Ovary (tissue), 10 donors: ENCODE measurements at places on chromosomes 7 and 10. TPM values are rescaled to one million over a fixed set of nuclear protein-coding genes. Genes with fewer than 3 reads are reported as not detected.

Gene SYT15
- 3.8 TPM for total RNA-seq

Gene PIK3CG
- 2.2 TPM for total RNA-seq

GRCh38 chr10:34172936-34173533 lies 642.1 kb downstream of the PARD3 start:
- no peak for DNase-seq

DNA sequence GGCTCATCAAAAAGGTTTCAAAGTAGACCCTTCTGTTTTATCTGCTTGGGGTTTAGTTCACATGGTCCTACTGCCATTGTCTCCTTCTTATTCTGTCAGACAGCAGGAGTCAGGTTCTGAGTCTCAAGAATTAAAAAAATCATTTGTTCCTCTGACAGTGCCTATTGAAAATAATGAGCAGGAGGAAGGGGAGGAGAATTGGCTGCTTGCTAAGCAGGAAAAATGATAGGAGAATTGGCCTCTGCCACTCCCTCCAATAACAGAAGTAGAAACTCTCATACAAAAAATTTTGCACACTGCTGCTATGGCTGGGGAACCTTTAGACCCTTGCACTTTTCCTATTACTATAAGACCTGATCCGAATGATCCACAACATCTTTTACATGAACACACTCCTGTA lies 35.7 kb downstream of the OR13A1 start:
- no peak for DNase-seq

- no peak for DNase-seq
These were observed 1101.7 kb upstream of the GHITM start for GRCh38 chr10:83037653-83038052.

DNA sequence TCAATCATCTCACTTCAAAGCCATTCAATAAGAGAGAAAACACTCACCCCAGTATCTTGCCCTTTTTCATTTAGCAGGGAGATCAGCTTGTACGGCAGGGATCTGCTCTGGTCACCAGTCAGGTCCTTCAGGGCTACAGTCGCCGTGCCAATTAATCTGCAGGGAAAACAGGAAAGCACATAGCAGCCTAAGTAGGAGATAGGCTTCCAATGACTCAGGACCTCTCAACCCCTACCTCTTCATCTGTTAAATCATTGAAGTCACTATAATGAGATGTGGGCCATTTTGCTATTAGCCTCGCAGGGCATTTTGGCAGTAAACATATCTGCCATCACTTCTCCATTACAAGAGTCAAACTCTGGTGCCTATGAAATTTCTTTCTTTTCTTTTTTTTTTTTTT lies 50.8 kb downstream of the MYOF start:
- no peak for DNase-seq

GRCh38 chr10:7345717-7346116 lies 65.1 kb downstream of the SFMBT2 start:
- no peak for DNase-seq

Gene HACD1
- total RNA-seq = 6.7 TPM

GRCh38 chr7:6232116-6232515 lies 40.3 kb downstream of the CYTH3 start:
- no peak for DNase-seq

DNA sequence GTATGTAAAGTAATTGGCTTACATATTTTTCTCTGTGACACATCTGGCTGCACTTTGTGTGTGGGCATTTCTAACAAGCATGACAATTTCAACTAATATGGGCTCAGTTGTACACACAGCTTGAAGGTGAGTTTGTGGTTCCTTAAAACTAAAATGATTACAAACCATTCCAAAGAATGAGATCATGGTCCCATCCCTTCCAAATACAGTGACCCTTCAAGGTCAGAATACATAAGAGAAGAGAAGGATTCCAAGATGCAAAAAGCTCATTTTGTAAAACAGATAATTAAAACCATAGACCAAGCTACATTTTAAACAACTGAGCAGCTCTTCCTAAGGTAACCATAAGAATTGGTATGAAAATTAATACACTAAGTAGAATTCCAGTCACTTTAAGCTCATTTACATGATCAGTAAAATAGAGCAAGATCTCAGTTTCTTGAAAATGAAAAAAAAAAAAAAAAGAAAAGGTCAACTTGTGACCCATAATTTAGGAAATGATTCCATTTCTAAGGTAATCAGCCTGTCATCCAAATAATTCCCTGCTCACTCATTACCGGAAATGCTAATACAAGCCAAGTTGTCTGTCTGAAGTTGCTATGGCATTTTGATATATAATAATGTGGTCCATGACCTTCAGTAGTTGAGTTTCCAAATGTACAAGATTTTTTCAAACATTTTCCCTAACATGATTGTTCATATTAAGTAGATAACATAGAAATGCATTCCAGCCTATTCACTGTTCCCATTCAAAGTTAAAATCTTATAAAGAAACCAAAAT lies 688.5 kb downstream of the PARD3 start:
- DNase-seq = no peak

- no peak for DNase-seq
These were observed 166.4 kb downstream of the CELF2 start for GRCh38 chr10:11184093-11184492.

- DNase-seq = no peak
These were observed 320.7 kb downstream of the GPR37 start for GRCh38 chr7:124444696-124445480.

DNA sequence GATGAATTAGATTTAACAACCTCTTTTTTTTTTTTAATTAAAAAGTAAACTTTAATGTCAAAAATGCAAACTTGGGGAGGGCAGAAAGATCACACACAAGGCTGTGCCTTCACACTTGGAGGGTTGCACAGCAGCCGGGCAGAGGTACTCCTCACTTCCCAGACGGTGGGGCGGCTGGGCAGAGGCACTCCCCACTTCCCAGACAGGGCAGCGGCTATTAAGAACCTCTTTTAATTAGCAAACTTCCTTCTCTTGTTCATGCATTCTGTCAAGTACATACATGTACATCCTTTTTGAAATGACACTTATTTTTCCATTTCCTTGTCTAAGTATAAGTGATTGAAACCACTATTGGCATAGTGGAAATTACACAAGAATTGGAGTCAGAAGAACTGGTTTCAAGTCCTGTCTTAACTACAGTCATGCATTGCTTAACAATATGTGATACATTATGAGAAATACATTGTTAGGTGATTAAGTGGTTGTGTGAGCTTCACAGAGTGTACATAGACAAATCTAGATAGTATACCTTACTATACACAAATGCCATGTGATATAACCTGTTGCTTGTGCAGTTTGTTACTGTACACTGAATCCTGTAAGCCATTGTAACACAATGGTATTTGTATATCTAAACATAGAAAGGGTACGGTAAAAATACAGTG lies 26.5 kb downstream of the BTRC start:
- no peak for DNase-seq

Gene EGR2
- 2.3 TPM for total RNA-seq

GRCh38 chr10:4062072-4062471 lies 277.1 kb upstream of the KLF6 start:
- no peak for DNase-seq

Gene STYXL1
- total RNA-seq = 31.6 TPM

- DNase-seq = no peak
These were observed 2.4 kb downstream of the HHEX start for GRCh38 chr10:92692080-92692671.

GRCh38 chr7:142774826-142775225 lies 4.1 kb downstream of the PRSS2 start:
- no peak for DNase-seq

DNA sequence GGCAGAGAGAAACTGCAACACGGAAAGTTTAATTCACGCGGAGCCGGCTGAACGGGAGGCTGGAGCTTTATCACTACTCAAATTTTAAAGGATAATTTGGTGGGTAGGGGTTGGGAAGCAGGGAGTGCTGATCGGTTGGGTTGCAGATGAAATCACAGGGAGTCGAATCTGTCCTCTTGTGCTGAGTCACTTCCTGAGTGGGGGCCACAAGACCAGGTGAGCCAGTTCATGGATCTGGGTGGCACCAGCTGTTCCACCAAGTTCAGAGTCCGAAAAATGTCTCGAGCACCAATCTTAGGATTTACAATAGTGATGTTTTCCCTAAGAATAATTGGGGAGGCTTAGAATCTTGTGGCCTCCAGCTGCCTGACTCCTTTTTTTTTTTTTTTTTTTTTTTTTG lies 3.6 kb upstream of the PRAP1 start:
- DNase-seq = no peak

DNA sequence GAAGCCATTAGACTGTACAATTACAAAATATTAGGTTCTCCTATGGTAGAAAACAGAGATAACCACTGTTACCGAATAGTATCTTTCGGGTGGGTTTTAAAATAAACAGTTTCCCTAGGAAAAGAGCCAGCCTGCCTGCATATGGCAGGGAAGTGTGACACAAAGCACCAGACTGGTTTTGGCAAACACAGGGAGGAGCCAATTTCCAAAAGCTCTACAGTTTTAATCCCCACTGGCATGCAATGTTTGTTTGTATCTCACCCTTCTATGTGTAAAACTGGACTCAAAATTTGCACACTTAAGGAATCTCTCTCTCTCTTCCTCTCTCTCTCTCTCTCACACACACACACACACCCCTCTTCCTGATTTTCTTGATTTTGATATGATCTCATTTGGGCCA lies 261.7 kb downstream of the ETV1 start:
- DNase-seq = no peak

DNA sequence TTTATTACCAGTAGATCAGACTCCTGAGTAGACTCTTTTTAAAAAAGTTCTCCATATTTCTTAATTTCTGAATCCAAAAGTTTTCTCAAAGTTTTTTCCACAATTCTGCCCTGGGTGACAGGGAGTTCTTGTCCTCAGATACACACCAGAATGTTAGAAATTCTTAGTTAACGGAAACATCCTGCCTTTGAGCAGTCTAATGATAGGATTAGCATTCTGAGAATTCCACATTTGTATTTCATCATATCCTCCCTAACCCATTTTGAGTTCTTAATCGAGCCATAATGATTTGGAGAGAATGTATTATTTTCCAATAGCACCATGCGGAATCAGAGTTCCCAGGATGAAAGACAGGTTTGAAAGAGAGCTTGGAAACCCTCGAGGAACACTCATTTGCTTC lies 28.9 kb upstream of the MRPS33 start:
- DNase-seq = no peak

Gene CLCN1
- total RNA-seq = not detected

DNA sequence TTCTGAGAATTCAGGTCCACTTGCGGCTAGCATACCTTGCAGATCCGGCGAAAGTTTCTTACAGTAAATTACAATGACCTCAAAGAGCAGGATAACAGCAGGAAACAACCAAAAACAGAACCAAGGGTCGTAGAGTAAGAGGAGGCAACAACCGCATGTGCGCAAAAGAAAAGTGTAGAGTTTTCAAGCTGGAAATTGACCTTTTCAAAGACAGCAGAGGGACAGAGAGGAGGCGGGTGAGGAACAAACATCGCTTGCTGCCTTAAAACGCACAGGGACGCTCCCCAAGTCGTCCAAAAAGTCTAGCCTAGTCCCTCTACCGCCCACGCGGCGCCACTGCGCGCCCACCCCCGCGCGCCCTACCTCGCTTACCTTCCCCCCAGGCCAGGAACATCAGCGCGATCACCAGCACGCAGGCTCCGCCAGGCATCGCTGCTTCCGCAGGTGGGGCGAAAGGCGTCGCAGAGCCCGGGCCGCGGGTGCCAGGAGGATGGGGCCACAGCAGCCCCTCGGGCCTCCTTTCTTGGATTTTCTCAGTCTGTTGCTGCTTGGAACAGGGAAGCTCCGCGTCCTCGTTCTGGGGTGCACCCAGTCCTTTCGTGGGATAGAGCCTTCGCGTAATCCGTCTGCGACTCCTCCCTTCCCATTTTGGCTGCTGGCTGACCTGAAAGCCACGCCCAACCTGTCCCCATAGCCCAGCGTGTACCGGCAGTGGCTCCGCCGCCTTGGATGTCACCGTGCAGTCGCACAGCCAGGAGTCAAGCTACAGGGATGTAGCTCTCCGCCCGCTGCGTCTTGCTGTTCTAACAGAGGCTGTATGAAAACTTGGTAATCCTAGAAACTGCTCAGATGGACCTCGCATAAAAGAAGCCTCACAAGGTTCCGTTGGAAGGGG lies at the start of gene VWDE:
Gene VWDE (minus strand): TSS at position 579 of the 895 bp plus-strand sequence. CDS start 149 bp downstream, at position 430.
- peak; percentile 12 for DNase-seq

Gene PNLIPRP1
- 0.34 TPM for total RNA-seq

DNA sequence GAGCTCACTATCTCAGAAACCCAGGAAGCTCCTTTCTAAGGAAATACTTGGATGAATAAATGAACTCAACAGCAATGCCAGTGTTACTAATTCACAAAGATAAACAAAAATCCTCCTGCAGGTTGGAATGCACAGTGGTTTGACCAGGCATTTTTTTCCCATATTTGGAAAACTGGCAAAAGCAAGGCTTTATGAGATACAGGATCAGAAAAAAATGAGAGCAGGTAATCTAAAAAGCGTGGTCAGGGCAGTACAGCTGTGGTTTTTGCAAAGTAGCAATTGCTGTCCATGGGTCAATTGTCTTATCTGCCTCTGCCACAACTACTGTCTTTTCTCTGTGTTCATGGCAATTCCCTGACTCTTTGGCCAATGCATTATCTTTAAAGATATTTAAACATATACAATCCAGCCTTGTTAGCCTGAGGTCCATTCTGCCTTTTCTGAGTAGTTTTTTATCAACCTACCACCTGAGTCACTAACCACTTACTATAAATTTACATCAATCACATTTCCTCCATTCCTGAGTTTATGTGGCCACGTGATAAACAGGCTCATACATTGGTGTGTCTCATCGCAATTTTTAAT lies 564.5 kb upstream of the IGFBP3 start:
- DNase-seq = no peak
